ENCODE measurements at places on chromosomes 3 and 15.
A peak's percentile ranks its signal among the peaks of the same experiment; 100 is the strongest.

DNA sequence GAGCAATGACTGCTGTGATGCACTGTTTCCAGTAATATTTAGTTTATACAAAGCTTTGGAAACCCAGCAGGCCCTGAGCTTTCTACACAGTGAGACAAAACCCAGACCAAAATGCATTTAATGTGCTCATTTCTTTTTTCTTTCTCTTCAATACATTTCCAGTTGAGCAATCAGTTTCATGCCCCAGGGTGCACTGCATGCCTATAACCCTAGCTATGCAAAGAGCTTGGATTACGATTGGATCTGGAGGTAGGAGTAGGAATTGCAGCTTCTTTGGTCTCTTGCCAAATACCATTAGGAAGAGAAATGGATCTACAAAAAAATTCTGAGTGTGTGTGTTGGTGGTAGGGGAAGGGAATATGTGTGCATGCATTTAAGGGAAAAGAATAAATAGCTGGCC is 1001.4 kb downstream of the SQOR start:
- peak; percentile 30 for DNase-seq

- DNase-seq = no peak
These were observed 121.6 kb downstream of the ALDH1A2 start for GRCh38 chr15:57943754-57944420.

DNA sequence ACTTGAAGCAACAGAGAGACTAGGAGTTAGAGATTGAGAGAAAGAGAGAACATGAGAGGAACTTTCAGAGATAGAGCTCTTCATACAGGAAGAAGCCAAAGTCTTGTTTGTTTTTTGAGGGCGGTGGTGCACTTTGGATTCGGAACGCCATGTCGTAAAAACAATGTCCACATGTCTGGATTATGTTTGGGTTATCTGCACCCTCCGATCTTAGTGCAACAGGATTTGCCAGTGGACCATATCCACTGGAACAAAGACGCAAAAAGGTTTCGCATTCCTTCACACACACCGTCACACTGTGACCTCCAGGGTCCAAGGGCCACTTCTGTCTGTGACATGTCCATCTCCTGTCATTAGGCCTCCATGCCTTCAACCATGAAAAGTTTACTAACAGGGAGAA is 141.8 kb upstream of the ATP11B start:
- DNase-seq = no peak

DNA sequence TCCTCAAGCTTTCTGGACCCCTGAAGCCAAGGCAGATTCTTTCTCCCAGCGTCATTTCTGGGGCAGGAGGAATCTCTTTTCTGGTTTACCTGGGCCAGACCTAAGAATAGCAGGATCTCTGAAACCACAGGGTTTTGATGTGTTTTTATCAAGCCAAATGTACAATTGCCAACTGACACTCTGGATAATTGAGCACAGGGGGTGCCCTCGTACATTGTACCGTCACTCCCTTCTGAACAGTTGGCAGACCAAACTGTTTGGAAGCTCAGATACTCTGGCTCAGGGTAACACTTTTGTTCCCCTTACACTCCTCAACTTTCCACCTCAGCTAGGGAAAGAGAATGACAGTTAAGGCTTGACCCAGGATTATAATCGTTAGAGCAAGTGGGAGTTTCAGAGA is 49.9 kb downstream of the ASTE1 start:
- no peak for DNase-seq

DNA sequence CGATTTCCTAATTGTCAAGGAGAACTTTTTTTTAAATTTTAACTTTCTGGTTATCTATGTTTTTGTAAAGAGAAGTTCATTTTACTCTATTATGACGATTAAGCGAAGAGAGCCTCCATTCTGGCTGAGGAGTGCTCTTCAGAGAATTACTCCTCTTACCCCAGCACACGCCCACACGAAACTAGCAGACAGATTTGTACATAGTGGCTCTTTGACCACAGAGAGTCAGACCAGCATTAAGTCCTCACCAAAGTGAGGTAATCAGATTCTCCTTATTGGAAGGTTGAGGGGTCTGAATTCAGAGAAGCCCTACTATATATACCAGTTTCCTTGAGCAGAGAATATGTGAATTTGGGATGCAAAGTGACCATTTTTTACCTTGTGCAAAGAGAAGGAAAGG is 204.8 kb upstream of the TSC22D2 start:
- DNase-seq = no peak

DNA sequence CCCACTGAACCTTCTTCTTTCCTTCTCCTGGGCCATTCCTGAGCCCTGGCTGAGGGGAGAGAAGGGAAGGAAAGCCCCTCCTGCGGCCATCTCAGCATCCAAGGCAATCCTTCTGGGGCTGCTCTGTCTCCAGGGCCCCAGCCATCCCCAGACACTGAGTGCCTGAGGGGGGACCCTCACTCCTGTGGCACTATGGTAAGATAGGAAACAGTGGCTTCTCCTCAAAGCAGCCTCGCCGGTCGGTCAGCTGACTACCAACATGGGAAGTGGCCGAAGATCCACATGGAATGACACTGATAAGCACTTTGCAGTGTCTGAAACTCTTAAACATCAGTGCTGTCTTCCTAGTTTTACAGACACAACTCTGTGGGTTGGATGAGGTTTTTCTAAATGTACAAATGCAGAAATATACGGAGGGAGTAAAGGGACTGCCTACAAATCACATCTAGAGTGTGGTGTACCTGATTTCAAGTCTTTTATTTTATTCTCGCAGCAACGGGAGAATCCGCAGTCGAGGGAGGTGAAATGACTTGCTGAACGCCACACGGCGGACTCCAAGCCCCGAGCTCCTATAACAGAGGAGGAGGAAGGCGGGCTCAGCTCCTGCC is 973 bp upstream of the ITPKA start:
- no peak for DNase-seq

- peak; percentile 65 for DNase-seq
These were observed 34.5 kb downstream of the KLF13 start for GRCh38 chr15:31360843-31361763.

DNA sequence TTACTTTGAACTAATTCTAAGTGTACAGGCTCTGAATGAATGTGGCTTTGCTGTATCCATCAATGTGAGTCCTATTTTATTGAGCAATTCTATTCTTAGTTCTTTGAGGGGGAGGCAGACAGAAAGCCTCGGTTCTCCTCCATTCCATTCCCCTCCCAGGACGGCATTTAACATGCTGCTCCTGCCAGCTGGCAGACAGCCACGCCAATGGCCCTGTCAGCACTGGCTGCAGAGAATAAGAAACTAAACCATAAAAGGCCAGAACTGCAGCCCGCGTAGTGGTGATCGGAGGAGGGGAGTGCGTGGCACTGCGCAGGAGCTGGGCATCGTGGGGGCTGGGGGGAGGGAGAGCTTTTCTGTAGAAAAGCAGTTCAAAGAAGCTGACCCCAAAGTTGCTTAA is 76.0 kb upstream of the HACD2 start:
- no peak for DNase-seq

DNA sequence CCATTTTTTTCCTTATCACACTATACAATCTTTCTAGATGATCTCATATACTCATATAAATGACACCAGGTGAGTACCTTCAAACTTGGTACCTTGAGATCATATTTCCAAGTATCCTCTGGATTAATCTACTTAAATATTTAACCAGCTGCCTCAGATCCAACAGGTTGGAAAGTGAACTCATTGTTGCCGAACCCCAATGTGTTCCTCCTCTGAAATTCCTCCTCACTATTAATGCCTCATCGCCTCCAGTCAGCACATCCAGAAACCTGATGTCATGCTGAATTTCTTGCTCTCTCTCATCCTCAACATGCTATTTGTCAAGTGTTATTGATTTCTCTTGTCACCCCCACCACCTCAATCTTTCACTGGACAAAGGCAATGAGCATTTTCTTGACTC is 221.8 kb downstream of the FMN1 start:
- DNase-seq = no peak

- no peak for DNase-seq
These were observed 127.4 kb downstream of the NSMCE3 start for GRCh38 chr15:29142129-29142747.

- no peak for DNase-seq
These were observed 93.2 kb downstream of the SMARCC1 start for GRCh38 chr3:47688488-47688887.

GRCh38 chr3:98814817-98815420 is 51.8 kb downstream of the ST3GAL6 start:
- DNase-seq = no peak
